ENCODE measurements at places on chromosomes 3 and 15.

GRCh38 chr3:32850226-32850625 is 32.4 kb downstream of the TRIM71 start:
- no peak for DNase-seq

DNA sequence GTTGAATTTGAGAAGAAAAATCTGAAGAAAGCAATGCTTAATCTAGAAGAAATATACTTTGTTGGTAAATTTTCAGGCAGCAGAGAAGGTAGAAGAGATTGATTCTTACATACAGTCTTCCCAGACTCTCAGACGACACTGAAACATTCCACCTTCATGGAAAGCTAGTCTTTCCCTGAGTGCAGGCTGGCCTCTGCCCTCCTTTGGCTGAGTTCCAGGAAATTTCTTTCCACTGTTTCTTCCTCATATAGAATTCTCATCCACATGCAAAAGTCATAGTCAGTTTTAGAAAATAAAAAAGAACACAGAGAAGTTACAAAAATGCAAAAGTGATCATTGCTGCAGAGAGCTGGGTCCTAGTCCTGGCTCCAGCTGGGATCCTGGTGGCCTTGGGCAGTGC is 142.5 kb upstream of the PRR23C start:
- no peak for DNase-seq

- no peak for DNase-seq
These were observed 1.1 kb upstream of the GABRB3 start for GRCh38 chr15:26773917-26774316.

DNA sequence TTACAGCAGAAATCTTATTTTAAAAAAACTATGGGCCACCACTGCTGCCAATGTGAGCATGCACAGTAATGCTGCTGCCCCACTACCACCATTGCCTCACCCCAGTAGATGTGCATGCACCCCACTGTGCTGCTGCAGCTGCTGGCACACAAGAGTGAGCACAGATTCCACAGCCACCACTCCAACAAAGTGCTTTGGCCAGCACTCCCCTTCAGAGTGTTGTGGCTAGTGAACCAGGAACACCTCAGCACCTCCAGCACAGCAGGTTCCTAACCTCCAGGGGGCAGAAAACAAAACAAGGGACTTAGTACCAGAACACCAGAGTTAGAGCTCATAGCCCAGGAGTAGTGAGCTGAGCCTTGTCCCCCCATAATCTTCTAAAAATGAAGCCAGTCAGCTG is 629.6 kb downstream of the PYDC2 start:
- DNase-seq: no peak

DNA sequence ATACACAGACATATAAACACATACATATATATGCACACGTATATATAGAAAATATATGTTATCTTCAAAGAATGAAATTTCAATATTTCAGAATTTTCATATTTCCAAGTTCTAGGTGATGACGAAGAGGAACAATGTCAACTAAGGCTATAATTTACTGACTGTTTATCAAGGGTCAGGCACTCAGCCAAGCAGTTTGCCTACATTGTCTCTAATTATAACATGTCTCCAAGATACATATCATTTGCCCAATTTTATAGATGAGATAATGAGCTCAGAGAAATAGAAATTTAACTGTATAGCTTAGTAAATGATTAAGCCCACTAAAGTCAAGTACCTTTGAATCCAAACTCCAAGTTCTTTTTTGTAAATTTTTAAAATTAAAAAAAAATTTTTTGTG is 99.9 kb upstream of the PLSCR4 start:
- DNase-seq: no peak

DNA sequence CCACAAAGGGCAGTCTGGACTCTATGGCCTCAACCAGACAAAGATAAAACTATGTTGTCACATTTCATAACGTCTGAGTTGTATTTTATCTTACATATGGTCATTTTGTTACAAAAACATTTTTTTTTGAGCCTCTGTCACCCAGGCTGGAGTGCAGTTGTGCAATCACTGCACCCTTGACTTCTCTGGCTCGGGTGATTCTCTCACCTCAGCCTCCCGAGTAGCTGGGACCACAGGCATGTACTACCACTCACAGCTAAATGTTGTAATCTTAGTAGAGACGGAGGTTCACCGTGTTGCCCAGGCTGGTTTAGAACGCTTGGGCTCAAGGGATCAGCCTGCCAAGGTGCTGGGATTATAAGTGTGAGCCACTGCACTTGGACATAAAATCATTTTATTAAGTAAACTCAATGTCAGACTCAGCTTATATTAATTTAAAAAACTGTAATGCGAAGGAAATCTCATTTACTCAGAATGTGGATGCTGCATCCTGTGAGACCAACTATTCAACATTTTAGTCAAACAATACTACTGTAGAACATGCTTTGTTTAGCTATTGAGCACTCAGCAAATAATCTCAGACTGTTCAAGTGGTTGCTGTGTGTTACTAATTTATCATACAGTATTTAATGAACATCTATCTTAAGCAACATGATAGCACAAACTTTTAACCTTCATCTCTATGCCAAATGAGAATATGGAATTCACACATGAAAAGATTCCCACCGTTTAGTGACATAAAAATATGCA is 209.2 kb downstream of the TBL1XR1 start:
- no peak for DNase-seq

- no peak for DNase-seq
These were observed 325.0 kb downstream of the FOXP1 start for GRCh38 chr3:71258526-71258925.

- no peak for DNase-seq
These were observed 13.1 kb downstream of the ZBTB47 start for GRCh38 chr3:42666577-42666998.

- DNase-seq: no peak
These were observed 252.1 kb downstream of the SLCO3A1 start for GRCh38 chr15:92105611-92106010.

DNA sequence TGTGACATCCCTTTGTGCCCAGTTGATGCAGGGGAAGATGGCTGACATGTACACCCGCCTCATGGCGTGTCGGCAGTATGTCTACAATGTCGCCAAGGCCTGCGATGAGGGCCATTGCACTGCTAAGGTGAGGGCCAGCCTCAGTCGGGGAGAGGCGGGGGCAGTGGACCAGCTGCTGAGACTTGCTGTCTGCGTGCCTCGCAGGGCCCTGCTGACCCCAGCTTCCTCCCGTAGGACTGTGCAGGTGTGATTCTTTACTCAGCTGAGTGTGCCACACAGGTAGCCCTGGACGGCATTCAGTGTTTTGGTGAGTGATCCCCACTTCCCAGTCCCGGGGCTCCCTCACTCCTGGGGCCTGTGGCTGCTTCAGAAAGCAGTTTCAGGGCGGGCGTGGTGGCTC is 10.5 kb downstream of the IVD start:
- no peak for DNase-seq

DNA sequence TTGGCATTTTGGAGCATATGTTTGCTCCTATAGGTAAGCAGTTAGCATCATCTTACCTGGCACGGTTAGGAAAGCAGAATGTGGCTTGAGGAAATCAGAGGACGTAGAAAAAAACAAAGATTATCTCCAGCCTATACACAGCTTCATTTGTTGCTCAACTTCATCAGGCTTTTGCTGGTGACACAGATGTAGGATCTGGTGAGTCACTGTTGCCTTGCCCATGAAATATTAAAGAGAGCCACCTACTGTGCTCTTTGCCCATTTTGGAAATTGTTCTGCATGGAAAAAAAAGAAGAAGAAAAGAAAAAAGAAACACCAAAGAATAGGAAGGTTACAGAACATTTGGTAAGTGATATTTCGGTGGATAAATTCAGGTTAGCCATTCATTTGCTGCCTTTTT is 3.8 kb downstream of the IL1RAP start:
- no peak for DNase-seq

- no peak for DNase-seq
These were observed 978.1 kb upstream of the ALCAM start for GRCh38 chr3:104388619-104389018.

DNA sequence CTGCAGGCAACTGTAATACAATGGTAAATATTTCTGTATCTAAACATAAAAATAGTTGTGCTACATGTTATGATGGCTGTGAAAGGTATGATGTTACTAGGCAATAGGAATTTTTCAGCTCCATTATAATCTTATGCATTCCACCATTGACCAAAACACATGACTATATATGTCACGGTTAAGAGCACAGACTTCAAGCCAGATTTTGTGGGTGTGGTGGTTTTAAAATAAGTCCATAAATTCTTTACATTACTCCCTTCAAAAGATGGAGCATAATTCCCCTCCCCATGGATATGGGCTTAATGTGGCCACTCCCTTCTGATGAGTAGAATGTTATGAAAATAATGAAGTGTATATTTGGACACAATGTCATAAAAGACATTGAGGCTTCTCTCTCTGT is 88.4 kb upstream of the TBC1D5 start:
- no peak for DNase-seq

GRCh38 chr3:160016972-160017371 is 28.3 kb downstream of the IL12A start:
- DNase-seq: no peak

DNA sequence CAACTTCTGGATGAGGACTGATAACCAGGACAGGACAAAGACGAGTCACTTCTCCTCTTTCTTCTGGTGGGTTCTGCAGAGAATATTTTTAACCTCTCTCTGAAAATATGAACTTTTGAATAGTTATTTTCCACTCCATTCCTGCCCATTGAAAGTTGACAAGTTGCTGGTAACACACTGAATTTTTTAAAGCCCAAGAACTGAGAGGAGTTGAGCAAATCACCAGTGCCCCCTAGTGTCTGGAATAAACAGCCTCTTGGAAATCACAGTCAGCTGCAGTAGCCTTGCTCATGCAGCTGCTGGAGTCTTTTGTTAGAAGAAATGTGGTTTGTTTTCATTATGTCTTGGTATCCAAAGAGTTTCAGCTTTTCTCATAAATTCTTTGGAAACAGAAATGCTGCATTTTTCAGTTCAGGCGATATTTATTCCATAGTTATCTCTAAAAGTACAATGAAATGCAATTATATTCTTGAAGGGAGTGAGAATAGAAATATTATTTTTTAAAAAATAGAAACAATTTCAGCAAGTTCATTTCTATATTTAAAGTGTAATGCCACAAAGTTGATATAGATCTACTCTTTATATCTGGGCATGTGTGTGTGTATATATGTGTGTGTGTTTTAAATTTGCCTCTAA is 741.0 kb upstream of the CBLB start:
- DNase-seq: peak; percentile 29

DNA sequence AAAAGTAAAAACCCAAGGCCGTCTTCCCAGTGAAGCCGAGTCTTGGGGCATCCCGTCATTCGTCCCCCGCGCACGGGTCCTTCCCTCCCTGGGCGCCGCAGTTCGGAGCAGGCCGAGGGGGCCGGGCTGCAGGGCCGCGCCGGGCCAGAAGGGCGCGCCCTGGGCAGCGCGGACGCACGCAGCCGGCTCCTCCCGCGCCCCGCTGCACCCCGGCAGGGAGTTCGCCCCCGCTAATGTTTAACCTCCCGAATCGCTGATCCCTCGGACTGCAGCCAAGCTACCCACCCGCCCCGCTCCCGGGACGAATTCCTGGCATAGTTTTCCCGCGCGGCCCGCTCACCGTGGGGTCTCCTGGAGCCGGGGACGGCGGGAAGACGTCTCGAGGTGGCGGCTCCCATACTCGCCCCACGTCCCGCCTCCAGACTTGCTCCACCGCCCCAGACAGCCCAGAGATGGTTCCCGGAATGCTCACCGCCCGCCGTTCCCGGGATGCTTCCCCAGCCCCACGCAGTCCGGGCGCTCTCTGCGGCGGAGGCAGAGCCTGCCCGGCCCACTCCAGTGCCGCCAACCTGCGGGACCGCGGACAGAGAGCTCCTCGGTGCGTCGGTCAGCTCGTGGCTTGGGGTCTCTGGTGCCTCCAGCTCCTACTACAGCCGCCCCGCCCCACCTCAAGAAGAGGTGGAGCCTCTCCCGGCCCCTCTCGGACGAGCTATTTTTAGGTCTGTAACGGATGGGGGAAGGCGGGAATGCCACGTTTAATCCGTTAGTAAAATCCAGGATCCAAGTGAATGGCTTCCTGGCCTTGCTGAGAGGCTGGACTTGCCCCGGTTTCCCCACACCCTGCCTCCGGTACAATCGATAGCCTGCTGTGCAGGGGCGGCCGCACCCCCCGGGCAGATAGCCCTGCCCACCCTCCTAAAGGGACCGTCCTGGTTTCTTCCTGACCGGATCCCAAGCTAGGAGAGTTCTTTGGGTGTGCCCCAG is at the start of gene DZIP1L:
Gene DZIP1L, minus strand, starts transcription at position 621 of the 984 bp plus-strand sequence. CDS start 11,637 bp downstream, outside the sequence.
- no peak for DNase-seq

DNA sequence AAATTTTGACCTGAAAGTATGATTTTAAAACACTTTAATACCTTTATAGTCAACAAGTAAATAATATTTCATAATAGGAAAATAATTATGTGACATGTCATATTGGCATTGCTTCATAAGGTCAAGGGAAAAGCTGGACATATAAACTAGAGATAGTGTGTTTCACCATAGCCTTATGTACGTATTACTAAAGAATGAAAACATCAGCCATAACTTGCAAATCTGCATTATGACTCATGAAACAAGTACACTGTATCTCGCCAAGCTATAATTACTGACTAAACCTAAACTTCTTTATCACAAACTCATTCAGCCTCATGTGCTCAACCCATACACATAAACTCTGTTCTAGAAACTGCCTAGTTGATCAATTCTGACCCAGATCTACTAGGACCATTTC is 950.1 kb downstream of the FHIT start:
- no peak for DNase-seq

- no peak for DNase-seq
These were observed 20.8 kb upstream of the DENND4A start for GRCh38 chr15:65812916-65813315.

DNA sequence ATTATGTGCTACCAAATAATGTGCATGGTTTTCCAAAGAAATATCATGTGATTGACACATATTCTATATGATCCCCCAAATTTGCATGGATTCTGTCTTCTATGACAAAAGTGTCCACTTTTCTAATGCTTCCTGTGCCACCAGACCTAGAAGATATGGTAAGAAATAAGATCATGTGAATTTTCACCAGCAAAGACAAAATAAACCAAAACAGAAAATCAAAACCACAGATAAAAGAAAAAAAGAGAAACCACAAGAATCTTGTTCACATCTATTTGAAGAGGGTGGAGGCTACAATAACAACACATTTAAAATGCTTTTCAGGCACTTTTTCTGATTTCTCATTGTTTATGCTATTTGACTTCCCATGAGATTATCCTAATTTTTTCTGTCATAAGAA is 303.4 kb downstream of the DIPK2A start:
- no peak for DNase-seq

DNA sequence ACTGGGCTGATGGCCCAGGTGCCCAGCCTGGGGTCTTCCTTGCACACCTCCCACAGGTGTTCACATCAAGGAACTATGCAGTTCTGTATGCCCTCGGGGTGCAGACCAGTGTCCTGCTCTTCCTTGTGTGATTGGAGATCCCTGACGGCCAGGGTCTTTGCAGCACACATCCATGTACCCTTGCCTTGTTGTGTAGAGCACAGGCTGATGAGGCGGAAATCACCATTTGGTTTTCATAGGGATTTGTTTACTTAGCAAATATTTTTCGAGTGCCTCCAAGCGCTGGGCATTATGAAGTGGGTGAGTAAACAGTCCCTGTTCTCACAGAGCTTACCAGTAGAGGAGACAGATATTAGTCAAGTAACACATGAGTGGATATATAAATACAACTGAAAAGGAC is 209.3 kb upstream of the UMPS start:
- DNase-seq: no peak

Measured in stimulated activated CD4-positive, alpha-beta T cell treated with anti-CD3 and anti-CD28 coated beads, TNF-alpha, amount 100 ng/mL, for 1 hour (primary cell).